Renal cortex interstitium (tissue), 15 donors: ENCODE measurements at places on chromosomes 12 and 14. TPM values are rescaled to one million over a fixed set of nuclear protein-coding genes. Genes with fewer than 3 reads are reported as not detected.

DNA sequence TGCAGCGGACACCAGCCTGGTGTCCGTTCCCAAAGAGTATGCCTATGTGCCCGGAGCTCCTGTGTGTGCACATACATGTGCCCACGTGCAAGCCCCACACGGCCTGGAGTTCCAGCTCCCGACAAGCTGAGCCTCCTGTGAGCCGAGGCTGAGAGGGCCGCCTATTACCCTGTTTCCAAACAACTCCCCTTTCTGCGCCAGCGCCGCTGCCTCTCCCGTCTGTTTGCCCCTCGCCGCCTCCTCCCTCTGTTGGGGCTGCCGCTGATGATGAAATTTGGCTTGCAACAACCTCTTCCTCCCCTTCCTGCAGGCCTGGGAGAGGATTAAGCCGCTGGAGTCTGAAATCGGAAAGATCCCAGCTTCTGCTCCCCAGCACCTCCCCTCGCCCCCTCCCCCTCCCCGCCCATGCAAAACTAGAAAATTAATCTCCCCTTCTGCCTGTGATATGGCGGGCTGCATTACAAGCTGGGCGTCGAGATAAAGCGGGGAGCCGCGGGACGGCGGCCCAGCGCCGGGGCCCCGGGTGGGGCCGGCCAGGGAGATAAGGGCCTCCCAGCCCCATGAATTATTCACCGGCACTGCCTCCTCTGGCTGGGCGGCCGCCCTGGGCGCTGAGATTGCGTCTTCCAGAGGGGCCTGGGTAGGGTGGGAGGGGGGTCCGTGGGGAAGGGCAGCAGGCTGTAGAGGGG is 6.8 kb upstream of the ASIC1 start:
- DNase-seq, result no peak

DNA sequence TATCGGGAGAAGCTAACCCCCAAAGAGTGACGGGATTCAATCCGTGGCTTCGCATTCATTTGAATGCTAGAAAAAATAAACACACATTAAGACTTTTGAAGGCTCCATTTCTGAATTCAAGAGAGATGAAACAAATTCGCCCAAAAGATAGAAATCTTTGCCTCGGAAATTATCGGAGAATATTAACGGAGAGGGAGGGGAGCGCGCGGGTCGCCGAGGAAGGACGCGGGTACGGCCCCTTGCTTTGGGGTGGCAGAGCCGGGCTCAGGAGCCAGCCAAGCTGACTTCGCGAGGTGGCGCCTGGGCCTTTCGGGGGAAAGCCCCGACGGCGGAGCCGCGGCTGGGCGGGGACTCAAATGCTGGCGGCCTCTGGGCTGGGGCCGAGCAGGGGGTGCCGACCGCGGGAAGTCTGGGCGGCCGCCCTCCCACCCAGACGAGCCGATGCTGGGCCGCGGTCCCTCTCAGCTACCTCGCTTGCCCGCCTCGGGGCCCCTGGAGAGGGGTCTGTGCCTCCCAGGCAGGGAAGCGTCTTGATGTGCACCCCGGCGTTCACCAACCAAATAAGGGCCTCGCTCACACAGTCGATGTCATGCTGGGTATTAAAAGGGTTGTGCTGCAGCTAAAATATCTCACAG is 14.7 kb downstream of the NKX2-1 start:
- DNase-seq, result no peak

TXNDC16 gene
- polyA plus RNA-seq, result 18.4 TPM

GRCh38 chr12:69157023-69157655 is 82.2 kb upstream of the CPSF6 start:
- peak; percentile 70 for DNase-seq

PTPRO gene
- polyA plus RNA-seq, result 231 TPM

BEGAIN gene
- 3.0 TPM for polyA plus RNA-seq

DNA sequence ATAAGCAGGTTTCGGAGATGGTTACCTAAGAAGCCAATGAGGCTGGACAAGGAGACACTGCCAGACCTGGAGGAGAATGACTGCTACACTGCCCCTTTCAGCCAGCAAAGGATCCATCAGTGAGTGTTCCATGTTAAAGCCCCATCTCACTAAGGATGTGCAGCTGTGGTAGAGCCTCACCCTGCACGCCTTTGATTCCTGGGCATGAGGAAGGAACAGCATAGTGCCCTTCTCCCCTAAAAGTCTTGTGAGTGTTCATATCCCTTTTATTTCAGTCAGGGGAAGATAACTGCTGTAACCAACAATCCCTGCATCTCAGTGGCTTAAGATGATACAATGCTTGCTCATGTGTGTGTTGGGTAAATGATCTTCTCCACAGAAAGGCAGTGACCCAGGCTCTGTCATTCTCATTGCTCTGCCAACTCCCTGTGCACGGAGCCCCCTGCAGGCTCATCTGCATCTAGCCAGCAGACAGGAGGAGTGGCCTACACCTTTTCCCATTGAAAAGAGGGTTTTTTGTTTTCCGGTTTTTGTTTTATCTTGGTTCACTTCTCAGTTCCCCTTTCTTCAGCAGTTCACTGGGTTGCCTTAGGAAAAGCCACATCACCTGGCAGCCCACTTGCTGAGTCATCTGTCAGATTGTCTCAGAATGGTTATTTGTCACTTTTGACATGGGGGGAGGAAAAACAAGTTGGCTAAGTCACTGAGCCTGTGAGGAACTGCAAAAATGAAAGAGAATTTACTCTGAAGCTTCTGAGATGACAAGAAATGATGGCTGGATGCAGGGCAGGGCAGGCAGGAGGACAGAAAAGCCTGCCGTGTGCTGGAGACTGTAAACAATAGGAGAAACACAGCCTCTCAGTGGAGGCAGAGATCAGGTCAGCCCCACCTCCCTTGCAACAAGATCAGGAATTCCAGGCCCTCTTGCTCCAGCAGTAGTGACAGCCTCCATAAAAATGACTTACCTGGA is 193.3 kb downstream of the ANO4 start:
- no peak for DNase-seq

- DNase-seq, result no peak
These were observed 45.9 kb downstream of the PPP1R13B start for GRCh38 chr14:103801459-103801858.

PGAM5 gene
- polyA plus RNA-seq, result 22.0 TPM

DNA sequence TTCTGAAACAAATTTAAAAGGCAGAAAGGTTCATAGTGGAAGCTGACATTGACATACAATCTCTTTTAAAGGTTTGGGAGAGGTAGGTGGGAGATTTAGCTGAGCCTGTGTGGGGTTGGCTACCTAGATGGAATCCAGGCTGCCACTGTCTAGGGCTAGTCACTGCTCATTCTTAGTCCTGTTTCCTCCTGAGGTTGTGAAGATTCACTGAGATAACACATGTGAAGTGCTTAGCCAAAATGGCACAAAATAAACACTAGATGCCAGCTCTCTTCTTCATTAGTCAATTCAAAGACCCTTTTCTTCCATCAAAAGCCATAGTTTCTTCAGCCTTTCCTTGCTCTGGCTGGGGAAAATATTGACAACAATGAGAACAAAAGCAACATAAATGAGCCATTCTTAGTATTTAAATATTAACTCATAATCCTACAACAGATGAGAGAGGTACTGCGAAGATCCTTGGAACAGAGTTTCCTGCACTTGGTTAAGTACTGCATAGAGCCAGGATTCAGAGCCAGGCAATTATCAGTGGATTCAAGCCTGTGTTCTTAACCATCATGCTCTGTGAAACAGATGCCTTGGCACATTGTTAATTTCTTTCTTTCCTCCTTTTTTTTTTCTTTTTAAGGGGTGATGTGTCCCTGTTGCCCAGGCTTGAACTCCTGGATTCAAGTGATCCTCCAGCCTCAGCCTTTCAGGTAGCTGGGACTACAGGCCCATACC is 3.5 kb downstream of the MYF6 start:
- no peak for DNase-seq

DNA sequence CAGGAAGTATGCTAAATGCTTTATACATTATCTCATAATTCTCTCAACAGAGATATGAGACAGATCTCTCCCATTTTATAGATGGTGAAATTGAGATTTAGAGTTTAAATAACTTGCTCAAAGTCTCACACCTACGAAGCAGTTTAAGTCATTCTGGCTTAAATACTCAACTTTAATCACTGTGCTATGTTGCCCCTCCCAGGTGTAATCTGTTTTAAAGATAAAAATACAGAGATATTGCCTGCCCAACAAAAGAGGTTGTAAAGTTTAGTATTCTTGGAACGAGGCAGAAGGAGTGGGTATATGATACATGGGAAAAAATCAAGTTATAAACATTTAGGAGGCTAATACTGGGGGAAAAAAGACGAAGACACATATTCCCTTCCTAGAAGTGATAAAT is 156.8 kb upstream of the LRIG3 start:
- no peak for DNase-seq

DNA sequence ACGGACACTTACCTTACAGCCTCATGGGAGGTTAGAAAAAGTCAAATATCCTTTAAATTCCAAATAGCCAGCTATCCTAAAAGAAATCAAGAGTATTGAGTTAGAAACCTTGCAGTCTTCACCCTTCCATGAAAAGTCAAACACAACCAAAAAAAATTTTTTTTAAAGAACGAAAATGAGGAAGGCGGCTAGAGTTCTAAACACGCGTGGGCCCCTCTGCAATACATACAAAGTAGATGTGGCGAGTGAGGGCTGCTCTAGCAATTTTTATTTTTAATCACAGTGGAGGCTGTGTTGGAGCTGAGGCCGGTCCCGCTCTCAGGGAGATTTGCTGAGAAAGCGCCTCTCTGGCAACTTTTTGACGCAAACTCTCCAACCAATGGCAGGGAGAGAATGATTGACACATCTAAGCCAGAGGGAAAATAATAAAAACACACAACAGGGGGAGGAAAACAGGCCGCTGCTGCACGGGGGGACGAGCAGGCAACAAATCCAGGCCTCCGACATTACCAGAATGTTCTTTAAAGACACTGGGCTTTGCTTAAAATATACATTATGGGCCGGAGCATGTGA is at the start of gene OTX2:
TSS of gene OTX2 (minus strand) at position 333 of the 573 bp plus-strand sequence. CDS start 5,023 bp downstream, outside the sequence.
- no peak for DNase-seq

DNA sequence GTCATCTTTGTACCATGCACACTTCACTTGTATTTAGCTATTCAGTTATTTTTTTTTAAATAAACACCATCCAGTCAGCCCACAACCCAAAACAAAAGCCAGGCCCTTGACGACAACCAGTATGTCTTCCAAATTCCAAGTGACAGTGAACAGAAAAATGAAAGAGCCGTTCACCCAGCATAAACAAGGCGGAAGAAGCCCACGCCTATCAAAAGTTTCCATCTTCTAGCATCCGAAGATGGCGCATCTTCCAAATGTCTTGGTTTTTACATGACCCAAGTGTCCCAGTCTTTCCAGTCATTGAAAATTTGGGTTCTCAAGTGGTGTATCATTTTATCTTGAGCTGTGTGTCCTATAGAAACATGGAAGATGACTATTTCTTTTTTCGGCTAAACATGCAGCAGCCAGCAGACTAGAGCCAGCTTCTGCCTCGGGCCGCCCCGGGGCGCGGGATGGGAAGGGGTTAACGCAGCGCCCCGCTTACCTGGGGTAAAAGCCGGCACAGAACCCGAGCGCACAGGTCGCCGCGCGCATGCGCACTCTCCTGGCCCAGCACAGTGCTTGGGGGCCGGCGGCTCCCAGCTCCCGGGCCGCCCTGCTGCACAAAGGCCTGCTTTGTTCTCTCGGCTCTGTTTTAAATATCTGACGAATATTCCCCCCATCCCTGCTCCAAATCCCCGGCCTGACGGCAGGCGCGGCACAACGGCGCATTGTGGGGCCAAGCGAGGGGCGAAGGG is 164.8 kb downstream of the ZFP36L1 start:
- no peak for DNase-seq

- DNase-seq, result no peak
These were observed 173.3 kb upstream of the PARP11 start for GRCh38 chr12:4046495-4046840.

C12orf50 gene
- 0.23 TPM for polyA plus RNA-seq

- no peak for DNase-seq
These were observed 103.6 kb downstream of the SSPN start for GRCh38 chr12:26298785-26299621.

DNA sequence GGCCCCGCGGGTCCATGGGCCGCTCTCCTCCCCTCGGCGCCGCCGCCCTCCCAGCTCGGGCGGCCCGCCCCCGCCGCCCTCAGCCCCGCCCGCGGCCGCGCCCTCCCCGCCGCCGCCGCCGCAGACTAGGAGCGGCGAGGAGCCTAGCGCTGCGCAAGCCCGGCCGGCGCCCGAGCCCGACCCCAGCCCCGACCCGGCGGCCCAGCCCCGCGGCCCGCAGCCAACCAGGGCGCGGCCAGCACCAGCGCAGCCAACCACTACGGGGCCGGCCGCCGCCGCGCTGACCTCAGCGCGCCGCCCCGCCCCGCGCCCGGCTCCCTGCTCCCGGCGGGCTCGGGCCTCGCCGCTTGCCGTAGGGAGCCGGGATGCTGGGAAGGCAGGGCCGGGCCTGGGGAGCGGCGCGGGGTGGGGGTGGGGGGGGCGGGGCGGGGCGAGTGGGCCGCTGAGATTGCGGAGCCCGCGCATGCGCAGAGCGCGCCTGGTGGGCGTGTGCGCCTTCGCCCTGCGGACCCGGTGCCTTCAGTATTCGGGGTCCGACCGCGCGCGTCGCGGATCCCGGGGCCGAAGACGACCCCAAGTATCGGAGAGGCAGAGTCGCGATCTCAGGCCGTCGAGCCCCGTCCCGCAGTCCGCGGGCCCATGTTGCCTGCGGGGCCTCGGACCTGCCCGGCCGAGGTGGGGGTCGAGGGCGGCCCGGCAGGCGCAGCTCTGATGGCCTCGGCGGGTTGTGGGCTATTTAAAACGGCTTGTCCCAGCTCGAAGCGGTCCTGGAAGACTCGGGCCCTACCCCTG is at the start of gene CDC42BPB:
TSS of gene CDC42BPB (minus strand) at position 178 of the 792 bp plus-strand sequence. CDS start 376 bp downstream, outside the sequence.
- DNase-seq, result peak; percentile 88

- DNase-seq, result no peak
These were observed 9.4 kb downstream of the RNF41 start for GRCh38 chr12:56212361-56212760.

NAV3 gene
- 8.9 TPM for polyA plus RNA-seq

- no peak for DNase-seq
These were observed 79.4 kb upstream of the OTX2 start for GRCh38 chr14:56889705-56890104.

DNA sequence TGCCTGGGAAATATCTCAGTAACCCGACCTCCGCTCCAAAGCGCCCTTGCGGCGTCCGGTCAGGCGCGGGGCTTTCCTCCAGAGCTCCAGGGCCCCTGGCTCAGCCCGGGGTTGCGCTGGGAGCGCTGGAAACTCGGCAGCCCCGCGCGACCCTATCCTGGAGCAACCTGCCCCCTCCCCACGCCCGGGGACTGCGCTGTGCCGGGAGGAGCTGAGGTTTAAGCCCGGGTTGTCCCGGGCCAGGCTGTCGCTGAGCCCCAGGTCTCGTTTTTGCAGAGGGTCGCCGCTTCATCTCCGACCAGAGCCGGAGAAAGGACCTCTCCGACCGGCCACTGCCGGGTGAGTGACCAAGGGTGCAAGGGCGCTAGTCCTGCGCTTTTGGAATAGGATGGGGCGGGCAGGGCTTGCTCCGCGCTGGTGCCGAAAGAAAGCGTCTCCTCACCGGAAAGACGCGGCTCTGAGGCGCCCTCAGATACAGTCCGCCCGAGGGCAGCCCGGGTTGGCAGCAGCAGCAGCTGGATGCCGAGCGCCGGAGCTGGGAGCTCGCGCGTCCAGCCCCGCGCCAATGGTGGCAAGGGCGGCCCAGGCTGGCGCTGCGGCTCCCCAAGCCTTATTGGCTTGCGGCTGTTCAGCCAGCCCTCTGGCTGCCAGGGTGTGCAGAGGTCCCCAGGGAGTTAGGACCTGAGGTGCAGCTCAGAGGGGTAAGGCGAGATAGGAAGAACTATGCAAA is 1.5 kb downstream of the SPX start:
- no peak for DNase-seq
